ENCODE measurements at places on chromosomes 2 and 18.
A peak's percentile ranks its signal among the peaks of the same experiment; 100 is the strongest.

- no peak for DNase-seq
These were observed 468.0 kb upstream of the PKDCC start for GRCh38 chr2:41579806-41580205.

DNA sequence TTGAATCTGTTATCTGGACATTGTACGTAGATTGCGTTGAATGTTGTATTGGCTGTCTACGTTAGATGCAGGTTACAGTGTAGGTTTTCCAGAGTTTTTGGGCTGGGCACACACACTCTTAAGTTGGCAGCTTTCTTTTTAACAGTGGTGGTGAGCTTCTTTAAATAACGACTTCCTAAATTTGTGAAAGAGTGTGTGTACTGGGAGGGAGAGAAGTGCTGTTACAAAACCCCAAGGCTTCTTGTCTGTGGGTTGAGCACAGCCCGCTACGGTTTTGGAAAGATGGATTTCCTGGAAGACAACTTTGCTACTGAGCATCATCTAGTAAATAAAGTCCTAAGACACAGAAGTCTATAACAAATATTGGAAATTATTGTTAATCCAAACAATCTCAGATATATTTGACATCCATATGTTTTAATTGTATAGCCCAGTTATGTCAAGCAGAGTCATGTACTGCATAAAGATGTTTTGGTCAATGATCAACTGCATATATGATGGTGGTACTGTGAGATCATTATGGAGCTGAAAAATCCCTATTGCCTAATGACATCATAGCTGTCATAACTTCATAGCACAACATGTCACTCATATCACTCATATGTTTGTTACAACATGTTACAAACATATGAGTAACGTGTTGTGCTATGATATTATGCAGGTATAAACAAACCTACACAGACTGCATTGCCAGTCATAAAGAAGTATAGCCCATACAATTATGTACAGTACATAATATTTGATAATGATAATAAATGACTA is 7.9 kb upstream of the THUMPD2 start:
- no peak for DNase-seq

DNA sequence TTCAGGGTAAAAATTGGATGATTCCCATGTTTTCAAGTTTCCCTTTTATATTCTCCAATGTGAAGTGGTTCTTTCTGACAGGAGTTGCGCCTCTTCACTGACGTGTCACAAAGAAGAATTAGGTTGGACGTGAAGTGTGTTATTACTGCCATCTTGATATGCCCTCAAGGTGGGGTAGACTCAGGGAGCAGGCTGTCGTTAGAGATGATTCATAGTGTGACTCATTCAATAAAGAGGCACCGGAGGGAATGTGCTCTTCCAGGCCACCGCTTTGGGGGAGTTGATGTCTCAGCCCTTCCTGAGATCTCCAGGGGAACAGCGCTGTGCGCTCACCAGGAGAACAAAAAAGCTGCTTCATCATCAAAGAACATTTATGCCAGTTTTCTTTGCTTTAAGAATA is 3.6 kb upstream of the DGKD start:
- DNase-seq: no peak

DNA sequence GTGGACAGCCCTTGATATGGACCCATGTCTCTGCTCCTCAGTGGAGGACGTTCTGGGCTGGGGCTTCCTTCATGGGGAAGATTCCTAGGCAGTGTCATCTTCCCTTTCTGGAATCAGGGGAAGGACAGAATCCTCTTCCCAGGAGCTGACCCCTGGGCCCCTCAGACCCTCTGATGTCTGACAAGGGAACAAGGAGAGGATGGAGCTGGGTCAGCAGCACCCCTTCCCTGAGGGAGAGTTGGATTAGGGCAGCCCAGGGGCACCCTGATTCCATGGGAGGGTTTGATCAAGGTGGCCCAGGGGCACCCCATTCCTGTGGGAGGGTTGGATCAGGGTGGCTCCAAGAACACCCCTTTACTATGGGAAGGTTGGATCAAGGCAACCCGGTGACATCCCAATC is 86.5 kb downstream of the ACKR3 start:
- no peak for DNase-seq

GRCh38 chr18:38239606-38240005 is 674.0 kb upstream of the CELF4 start:
- no peak for DNase-seq

- no peak for DNase-seq
These were observed 76.6 kb downstream of the MCFD2 start for GRCh38 chr2:46839045-46839444.

- DNase-seq: no peak
These were observed 13.4 kb downstream of the MEIS1 start for GRCh38 chr2:66448136-66448991.

DNA sequence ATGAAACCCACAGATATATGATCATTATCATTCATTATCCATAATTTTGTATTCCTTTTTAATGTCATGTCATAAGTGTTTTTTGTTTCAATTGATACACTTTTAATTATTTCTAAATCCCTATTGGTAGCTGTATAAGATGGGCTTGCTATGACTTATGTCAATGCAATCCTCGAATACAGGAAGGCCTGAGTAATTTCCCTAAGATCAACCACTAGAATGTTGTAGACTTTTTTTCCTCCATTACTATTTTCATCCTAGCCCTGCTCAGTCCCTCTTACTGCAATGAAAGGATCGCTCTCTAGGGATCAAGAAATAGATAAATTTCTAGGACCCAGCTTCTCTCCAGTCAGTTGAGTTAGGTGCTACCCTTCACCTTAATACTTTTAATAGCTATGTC is 186.3 kb downstream of the KCNE4 start:
- DNase-seq: no peak

DNA sequence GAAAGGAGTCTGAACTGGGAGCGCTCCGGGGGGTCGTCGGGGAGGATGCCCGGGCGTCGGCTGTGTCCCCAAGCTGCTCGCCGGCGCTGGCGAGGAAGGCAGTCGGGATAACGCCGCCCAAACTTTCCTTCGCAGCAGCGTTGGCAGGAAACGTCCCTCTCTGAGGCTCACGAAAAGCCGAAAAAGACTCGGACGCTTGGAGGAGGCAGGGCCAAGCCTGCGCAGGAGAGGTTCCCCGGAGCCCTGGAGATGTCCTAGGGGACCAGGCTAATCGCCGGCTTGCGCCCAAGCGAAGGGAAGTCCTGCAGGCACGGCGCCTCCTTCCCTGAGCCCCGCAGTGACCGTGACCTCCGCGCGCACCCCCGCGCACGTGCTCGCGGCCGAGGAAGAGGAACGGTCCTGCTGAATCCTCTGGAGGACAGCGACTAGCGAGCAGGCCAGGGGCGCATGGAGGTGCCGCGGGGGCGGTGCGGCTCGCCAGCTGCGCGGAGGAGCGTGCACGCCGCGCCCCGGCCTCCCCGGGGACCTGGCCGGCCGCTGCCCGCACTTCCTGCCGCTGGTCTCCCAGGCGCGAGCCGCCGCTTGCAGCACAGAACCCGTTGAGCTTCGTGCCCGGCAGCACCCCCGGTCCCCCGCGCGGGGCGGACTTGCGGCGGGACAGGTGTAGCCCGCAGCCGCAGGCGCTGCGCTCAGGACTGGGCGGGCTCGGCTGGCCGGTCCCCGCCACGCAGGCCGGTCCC is at the start of gene SH3RF3:
Gene SH3RF3, plus strand, starts transcription at position 590 of the 740 bp plus-strand sequence.
- DNase-seq: peak; percentile 11

- DNase-seq: no peak
These were observed 105.4 kb upstream of the DSEL start for GRCh38 chr18:67621906-67622305.

DNA sequence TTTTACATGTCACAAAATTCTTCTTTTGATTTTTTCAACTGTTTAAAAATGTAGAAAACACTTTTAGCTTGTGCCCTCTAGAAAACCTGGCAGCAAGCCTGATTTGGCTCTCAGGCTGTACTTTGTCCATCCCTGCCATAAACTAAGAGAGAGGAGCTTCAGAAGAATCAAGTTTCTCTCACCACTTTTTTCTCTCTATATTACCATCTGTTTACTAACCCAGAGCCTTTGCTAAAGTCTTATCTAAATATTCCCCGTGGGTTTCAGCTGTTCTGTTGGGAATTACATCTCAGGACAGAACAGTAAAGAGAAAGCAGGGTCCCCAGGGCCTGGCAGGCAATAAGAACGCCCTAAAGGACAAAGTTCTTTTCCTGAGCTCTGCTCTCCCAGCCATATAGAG is 409.1 kb upstream of the CRIM1 start:
- no peak for DNase-seq

DNA sequence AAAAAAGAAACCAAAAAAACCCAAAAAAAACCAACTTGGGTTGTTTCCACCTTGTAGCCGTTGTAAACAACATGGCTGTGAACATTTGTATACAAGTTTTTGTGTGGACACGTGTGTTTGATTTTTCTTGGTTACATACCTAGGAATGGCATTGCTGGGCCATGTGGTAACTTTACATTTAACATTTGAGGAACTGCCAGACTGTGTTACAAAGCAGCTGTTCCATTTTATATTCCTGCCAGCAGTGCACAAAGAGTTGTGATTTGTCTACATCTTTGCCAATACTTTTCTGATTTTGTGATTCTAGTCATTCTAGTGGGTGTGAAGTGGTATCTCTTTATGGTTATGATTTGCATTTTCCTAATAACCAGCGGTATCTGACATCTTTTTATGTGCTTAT is 22.5 kb downstream of the LPIN1 start:
- DNase-seq: no peak

DNA sequence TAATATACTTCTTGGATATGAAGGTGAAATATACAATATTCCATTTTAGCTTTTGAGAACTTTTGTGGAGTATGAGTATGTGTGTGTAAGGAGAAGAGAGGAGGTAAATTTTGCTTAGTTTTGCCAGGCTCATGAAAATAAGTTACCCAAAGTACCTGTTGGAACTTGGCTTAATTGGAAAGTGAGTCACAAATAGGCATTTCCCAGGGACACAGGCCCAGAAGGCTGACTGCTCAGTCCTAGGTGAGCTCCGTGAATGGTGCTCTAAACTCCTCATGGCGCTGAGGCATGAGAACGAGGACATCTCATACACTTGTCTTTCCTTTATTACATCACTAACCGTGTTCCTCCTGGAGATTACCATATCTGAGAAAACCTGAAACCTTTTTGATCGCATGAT is 148.5 kb upstream of the RAB12 start:
- no peak for DNase-seq

DNA sequence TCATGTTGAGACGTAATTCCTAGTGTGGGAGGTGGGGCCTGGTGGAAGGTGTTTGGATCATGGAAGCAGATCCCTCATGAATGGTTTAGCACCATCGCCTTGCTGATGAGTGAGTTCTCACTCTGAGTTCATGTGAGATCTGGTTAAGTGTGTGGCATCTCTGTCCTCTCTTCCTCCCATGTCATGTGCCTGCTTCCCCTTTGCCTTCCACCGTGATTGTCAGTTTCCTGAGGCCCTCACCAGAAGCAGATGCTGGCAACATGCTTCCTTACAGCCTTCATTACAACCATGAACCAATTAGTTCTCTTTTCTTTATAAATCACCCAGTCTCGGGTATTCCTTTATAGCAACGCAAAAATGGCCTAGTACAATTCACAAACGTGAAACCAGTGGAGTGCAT is 14.6 kb upstream of the MCM6 start:
- DNase-seq: no peak

DNA sequence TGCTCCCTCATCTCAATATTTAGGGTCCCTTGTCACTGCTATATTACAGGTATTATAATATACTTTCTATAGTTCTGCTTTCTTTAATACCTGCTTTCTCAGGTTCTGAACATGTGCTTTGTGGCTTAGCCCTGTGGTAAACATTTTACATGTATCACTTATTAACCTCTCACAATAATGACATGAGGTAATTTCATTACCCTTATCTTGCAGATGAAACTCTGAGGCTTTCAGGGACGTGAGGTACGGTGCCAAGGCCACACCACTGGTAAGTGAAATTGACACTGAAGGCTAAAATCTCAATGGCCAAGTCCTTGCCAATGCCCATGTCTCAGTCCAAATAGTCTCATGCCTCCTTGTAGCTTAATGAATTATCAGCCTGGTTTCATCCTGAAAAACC is 21.7 kb downstream of the LINC00305 start:
- no peak for DNase-seq

GRCh38 chr2:204695506-204695905 is 150.2 kb downstream of the PARD3B start:
- no peak for DNase-seq

DNA sequence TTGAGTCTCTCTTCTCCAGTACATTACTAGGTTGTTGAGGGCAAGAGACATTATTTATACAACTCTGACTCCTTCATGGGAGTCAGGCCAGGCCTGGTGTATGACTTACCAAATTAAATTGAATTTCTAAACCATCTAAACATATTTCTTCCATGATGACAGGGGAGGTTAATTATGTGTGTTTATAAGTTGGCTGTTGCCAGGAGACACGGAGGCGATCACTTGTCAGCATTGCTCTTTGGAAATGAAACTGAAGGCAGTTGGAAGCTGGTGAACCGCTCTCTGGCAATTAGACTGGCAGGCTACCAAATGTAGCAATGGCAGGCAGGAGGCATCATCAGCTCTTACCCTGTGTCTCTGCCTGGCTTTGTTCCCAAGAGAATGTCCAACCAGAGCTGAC is 241.4 kb downstream of the KCNS3 start:
- no peak for DNase-seq

DNA sequence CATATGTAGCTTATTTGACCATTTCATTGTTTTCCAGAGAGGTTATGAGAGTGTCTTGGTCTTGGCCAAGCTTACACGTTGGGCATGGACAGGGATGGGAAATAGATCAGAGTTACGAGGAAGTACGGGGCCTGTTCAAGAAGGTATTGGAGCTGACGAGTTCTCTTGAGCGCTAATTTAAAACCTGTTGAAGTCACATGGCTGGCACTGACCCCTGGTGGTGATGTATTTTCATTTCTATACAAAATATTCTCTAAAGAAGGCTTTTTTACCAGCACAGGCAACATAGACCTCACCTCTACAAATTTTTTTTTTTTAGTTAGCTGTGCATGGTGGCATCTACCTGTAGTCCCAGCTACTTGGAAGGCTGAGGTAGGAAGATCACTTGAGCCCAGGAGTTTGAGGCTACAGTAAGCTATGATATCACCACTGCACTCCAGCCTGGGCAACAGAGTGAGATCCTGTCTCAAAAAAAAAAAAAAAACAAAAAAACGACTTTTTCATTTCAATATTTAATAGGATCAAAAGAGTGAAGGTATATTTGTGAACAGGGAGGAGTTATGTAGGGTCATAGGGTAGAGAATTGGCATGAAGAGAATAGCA is 19.6 kb downstream of the UGP2 start:
- peak; percentile 79 for DNase-seq

DNA sequence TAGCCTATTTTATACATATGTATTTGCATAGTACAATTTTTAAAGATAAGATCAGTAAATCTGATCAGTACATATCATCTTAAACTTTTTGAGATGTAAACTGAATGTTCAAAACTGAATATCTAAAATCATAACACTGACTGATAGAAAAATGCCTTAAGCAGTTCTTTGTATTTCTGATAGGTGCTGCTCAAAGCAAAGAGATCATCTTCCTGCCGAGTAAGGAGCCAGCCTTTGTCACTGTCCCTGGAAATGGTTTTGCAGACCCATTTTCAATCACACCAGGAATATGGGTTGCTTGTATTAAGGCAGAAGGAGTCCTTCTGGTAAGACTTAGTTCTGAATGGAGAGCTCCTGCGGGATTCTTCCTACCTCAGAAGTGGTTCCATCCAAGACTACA is 135.0 kb downstream of the LAMA3 start:
- peak; percentile 22 for DNase-seq

GRCh38 chr2:74292751-74293150 is 50.5 kb downstream of the SLC4A5 start:
- DNase-seq: no peak

GRCh38 chr2:207792244-207792785 is 22.6 kb upstream of the FZD5 start:
- no peak for DNase-seq

All from CD4-positive, alpha-beta T cell treated with Interleukin-17A for 1 hour (primary cell).